ENCODE measurements at places on chromosomes 2 and 18. TPM values are rescaled to one million over a fixed set of nuclear protein-coding genes. Genes with fewer than 3 reads are reported as not detected.
A peak's percentile ranks its signal among the peaks of the same experiment; 100 is the strongest.

Gene RAB17
- total RNA-seq, result 31.9 TPM

- no peak for DNase-seq
Observed at GRCh38 chr18:51514128-51514527, 316.6 kb upstream of the MEX3C start.

DNA sequence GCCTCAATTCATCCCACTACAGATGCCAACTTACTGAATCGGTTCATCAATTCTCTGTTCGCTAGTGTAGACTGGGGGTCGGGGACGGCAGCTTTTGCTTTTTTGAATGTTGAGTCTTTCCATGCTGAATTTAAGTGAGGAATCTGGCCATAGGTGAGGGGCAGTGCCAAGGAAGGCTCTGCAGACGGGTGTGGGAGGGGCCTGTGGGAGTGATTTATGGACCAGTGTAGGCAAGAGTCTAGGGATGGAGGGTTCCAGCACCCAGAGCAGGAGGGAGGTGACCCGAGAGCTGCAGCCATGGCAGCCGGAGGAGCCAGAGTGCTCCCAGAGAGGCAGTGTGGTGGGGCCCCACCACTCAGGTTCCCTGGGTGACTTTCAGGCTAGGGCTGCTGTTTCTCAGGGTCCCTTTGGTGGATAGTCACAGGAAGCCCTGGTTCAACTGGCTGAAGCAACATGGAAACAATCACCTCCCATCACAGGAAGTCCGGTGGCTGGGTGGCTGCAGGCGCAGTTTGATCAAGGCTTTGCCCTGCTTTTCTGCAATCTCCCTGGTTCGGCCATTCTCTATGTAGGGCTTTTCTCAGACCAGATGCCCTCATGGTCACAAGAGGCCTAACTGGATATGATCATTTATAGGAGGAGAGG lies 16.9 kb upstream of the TEX44 start:
- DNase-seq, result no peak

Gene UXS1
- total RNA-seq, result 46.3 TPM

GRCh38 chr18:23066060-23066459 lies 69.2 kb upstream of the CABLES1 start:
- no peak for DNase-seq

GRCh38 chr2:6337472-6337820 lies 528.3 kb downstream of the CMPK2 start:
- DNase-seq, result no peak

GRCh38 chr2:219272995-219273394 lies 6.2 kb upstream of the DNAJB2 start:
- DNase-seq, result no peak

DNA sequence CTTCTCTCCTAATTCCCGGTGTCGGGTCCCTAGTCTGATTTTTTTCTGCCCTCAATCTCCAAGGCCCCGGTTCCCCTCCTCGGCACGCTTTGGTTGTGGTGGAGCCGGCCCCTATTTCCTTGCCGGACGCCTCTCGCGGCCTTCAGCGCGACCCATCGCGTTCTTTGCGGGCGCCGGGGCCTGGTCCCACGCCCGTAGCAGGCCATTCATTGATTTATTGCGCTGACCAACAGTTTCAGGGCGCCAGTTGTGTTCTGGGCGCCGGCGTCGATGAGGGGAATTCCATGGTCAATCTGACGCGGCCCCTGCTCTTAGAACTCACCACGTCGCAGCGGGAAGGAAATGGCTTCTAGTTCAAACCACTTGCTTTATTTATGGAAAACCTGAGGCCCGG lies 396 bp downstream of the CNOT9 start:
- no peak for DNase-seq

GRCh38 chr2:196289000-196289399 lies 117.6 kb upstream of the STK17B start:
- no peak for DNase-seq

Gene TIGD1
- total RNA-seq, result 6.3 TPM

DNA sequence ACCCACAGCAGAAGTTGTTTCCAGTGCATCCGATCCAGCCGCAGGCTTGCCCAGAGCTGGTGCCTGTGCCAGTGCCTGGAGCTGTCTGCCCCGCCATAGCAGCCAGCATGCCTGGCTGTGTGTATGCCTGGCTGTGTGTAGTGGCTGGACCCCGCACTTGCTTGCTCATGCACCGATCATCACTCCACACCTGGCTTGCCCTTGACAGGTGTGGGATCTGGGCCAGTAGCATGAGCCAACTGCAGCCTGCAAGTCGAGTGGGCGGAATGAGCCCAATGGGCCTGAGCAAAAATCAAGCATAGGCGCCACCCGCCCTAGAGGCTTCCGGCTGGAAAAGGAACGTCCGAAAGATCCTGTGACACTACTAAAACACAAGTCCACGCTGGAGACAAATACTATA lies 74.5 kb downstream of the EPB41L3 start:
- DNase-seq, result no peak

DNA sequence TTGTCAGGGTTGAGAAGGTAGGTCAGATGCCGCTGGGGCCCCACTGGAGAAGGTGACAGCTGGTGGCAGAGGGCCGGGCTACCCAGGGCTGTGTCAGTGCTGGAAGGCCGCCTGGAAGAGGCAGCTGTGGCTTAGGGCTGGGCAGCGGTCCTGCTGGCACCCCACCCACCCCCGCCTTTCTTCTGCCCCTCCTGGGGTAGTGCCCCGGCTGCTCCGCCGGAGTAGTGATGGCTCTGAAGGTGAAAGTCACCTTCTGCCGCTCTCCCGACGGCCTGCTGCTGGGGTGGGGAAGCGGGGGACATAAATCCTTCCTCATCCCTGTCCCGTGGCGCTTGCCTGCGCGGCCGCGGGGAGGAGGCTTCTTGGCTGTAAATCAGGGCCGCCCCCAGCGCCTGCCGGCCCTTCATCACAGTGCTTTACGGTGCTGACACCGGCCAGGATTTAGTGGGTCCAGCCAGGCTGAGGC lies 332.2 kb downstream of the DYSF start:
- peak; percentile 20 for DNase-seq

Gene UGT1A5
- not detected for total RNA-seq

DNA sequence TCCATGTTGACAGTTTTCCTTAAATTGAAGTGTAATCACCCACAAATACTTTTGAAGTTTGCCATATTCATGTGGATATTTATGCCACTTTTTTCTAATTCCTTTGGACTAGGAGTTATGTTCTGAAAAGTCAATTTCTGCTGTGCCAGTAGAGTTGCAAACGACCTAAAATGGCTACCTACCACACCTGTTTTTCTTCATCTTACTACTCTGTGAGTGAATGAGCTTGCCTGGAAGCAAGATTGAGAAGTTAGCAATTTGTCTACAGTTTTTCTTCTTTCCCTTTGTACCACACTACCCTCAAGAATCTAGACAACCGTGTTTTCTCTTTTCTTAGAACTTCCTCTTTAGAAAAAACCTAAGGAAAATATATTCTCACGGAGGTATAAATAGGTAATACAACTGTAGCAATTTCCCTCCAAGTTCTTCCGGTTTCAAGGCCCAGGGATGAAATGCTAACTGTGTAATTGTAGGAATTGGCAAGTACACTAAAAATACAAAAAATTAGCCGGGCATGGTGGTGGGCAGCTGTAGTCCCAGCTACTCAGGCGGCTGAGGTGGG lies 7.3 kb upstream of the SLC39A10 start:
- no peak for DNase-seq
